ENCODE measurements at places on chromosomes 4 and X.

GRCh38 chrX:134764202-134764785, 106.0 kb upstream of the PLAC1 start:
- peak; percentile 90 for DNase-seq

DNA sequence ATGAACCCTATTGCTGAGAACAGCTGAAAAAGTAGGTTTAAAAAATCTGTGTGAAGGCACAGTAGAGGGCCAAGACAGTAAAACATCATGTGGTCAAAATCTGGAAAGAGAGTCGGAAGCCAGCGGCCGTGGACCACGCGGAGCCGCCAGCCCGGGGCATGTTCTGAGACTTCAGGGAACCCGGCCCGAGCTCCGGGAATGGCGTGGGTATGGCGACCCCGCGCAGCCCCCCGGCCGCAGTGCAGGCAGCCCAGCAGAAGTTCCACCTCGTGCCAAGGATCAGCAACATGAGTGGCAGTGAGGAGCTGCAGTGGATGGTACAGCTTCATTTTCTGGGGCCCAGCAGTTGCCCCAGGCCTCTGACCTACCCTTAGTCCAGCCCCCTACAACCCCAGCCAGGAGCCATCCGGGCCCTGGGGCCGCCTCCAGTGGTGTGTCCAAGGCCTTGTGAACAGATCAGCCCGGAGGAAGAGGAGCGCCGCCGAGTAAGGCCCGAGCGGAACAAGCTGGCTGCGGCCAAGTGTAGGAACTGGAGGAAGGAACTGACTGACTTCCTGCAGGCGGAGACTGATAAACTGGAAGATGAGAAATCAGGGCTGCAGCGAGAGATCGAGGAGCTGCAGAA, 94.2 kb downstream of the LARP1B start:
- DNase-seq = no peak

DNA sequence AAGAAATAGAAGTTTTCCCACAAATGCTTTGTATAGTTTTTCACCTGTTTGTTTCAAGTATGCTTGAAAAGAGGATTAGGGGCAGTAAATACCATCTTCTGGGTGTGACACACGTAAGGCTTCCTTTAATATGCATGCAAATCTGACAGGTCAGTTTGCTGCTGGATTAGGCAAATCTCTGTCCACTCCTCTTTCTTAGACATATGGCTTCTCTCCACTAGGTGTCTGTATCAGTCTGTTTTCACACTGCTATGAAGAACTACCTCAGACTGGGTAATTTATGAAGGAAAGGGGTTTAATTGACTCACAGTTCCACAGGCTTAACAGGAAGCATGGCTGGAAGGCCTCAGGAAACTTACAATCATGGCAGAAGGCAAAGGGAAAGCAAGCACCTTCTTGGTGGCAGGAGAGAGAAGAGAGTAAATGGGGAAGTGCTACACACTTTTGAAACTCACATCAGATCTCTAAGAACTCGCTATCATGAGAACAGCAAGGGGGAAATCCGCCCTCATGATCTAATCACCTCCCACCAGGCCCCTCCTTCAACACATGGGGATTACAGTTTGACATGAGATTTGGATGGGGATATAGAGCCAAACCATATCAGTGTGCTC, 66.9 kb downstream of the TAB3 start:
- DNase-seq = peak; percentile 28

DNA sequence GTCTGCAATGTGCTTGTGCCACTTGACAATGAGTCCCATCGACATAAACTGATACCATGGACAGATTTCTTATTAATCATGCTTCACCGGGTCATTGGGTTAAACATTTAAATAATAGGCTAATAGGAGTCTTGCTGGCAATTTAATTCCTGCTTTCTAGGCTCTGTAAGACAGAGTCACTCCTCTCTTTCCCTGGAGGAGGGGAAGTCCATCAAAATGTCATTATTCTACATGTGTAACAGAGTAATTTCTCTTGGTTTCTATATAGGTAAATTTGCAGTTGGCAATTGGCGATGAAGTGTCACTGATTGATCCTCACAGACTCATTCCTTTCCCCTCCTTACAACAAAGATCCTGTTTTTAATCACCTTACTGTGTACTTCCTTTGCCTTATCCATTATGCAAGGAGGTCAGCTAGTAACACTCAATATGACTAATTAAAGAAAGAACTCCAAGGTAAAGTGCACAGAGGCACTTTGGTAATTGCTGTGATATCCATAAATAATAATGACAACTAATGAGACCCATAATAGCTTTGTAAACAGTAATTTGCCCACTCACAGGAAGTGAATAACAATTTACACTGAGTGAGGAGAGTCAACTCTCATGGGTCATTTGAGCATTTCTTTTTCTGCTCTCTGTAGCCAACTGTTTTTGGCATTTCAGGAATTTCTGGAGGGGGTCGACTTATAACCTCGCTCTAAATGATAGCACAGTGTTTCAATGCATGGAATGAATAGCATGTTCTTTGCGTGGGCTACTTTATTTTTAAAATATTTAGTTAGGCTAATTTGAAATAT, 184.0 kb downstream of the UGT8 start:
- no peak for DNase-seq

GRCh38 chr4:182337366-182337765, 94.2 kb downstream of the TENM3 start:
- no peak for DNase-seq

DNA sequence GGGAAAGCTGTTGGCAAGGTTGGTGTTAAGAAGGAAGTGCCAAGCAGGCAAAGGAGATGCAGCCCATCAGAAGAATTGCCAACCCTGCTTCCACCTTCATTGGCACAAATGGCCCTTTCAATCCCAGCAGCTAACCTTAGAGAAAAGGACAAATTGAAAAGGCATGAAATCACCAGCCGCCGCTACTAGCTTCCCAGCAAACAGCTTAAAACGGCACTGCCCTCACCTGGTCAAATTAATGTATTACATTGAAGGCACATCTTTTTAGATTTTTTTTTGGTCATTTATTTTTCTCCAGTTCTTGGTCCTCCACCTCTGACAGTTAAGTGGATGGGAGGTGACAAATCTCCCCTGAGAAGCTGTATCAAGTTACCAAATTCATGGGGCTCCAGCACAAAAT, 51.0 kb upstream of the NHSL2 start:
- DNase-seq = peak; percentile 67

DNA sequence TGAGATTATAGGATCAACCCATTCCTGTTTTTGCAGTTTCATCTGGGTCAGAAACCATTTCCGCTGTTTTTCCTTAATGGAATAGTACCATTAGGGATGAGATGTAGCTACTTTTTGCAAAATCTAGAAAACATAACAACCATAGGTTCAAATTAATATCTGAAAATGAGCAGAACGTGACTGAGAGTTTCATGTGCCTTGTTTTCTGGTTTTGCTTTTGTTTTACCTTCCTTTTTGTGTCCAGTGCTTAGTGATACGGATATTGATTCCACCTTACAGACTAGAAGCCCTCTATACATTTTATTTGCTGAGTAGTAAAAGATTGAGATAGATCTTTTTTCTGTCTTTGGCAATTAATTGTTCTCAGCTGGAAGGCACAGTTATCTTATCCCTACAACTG, 46.5 kb downstream of the SNX25 start:
- DNase-seq = no peak

DNA sequence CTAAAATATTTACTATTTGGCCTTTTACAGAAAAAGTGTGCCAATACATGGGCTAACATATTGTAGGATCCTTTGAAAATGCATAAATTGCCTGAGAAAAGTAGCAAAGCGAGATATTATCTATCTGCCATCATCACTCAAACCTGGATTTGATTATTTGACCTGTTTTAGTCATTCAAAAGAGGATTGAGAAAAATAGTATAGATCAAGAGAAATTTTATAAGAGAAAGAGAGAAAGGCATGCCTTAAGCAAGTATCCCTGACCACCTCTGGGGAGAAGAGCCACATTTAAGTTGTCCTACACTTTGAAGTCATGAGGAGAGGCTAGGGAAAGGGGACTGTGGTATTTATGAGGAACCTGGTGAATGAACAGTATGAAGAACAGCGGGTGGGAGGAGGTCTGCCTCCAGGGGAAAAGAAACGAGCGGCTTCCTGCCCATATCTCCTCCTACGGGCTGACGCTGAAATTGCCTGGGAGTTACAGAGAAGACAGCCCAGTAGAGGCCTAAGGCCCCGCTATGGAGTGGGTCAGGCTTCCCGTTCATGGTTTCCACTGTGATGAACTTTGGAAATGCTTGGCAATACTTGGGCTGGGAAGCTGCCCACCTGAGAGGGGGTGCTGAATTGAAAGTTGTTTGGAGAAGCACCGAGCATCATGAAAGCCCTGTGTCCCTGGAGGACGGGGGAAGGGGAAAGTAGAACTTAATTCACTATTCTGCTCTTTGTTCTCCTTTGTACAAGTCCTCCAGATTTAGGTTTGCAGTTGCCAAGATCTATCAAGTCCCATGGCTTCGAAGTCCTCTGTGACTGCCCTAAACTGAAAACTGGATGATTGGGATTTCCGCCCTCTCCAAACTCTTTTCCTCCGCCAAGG, 106.9 kb upstream of the ACSL4 start:
- DNase-seq = no peak

GRCh38 chr4:38008571-38009021, 48.4 kb downstream of the PTTG2 start:
- no peak for DNase-seq

DNA sequence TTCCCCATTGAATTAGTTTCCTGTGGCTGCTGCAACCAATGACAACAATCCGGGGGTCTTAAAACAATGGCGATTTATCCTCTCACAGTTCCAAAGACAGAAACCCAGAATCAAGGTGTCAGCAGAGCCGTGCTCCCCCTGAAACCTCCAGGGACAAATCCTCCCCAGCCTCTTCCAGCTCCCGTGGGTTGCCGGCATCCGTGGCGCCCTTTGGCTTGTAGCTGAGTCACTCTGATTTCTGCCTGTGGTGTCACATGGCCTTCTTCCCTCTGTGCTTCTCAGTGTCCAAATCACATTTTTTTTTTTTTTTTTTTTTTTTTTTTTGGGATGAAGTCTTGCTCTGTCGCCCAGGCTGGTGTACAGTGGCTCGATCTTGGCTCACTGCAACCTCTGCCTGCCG, 64.5 kb upstream of the STX18 start:
- DNase-seq = no peak

DNA sequence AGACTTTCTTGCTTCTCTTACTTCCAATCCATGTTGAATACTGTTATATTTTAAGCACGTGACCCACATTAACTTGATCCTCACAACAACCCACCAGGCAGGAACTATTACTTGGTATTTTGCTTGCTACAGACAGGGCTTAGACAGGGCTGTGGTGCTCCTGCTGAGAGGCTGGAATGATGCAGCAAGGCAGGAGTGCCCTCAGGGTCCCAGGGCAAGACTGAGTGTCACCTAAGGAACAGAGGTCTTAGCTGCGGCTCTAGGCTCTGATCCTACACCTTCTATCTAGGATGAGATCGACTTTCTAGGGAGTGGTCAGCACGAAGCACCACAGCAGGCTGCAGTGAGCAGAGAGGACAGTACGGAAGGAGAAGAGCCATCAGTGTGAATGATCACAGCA, 20.0 kb downstream of the TAPT1 start:
- DNase-seq = no peak

- no peak for DNase-seq
Measured at GRCh38 chr4:31190671-31191070, 470.5 kb downstream of the PCDH7 start.

- DNase-seq = no peak
Measured at GRCh38 chrX:153789654-153790053, 4.5 kb downstream of the IDH3G start.

GRCh38 chrX:68045008-68045577, 388.2 kb downstream of the OPHN1 start:
- no peak for DNase-seq

DNA sequence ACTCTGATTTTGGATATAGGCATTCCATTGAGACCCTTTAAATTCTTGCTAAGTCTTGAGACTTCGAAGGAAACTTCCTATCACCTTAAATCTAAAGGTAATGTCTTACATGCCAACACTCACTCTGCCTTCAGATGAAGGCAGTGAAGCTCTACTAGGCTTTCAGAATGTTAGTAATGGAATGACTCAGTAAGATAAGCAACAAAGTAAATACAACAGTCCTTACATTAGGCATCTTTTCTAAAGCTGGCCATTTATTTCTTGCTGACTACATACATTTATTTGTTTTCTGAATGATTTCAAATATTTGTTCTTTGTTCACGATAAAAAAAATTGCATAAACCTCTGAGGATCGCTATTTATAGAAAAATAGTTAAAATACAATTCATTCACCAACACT, 43.5 kb downstream of the ASIC5 start:
- peak; percentile 83 for DNase-seq

DNA sequence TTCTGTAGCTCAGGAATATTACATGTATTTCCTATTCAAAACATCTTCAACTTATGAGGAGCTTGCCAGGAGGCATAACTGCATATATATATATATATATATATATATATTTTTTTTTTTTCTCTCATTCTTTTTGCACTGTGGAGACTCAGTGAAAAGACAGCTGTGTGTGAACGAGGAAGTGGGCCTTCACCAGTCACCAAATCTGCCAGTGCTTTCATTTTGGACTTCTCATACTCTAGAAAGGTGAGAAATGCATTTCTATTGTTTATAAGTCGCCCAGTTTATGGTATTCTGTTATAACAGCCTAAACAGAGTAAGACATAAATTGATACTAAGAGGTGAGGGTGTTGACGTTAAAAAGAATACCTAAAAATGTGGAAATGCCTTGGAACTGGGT, 710.6 kb downstream of the TRAM1L1 start:
- no peak for DNase-seq

GRCh38 chr4:71765350-71765749, 18.5 kb downstream of the GC start:
- DNase-seq = no peak

GRCh38 chr4:89316931-89317366, 9.3 kb upstream of the GPRIN3 start:
- peak; percentile 2 for DNase-seq

- no peak for DNase-seq
Measured at GRCh38 chr4:155468282-155468681, 91.5 kb upstream of the MAP9 start.

- DNase-seq = no peak
Measured at GRCh38 chr4:187827631-187828030, 167.9 kb upstream of the ZFP42 start.

GRCh38 chrX:142505839-142506238, 300.7 kb upstream of the MAGEC2 start:
- no peak for DNase-seq

- DNase-seq = peak; percentile 42
Measured at GRCh38 chr4:153143527-153144348, 60.5 kb upstream of the TRIM2 start.

GRCh38 chr4:7780751-7781348, 158.8 kb downstream of the AFAP1 start:
- DNase-seq = no peak
